ENCODE measurements at places on chromosomes 4 and X.
A peak's percentile ranks its signal among the peaks of the same experiment; 100 is the strongest.

DNA sequence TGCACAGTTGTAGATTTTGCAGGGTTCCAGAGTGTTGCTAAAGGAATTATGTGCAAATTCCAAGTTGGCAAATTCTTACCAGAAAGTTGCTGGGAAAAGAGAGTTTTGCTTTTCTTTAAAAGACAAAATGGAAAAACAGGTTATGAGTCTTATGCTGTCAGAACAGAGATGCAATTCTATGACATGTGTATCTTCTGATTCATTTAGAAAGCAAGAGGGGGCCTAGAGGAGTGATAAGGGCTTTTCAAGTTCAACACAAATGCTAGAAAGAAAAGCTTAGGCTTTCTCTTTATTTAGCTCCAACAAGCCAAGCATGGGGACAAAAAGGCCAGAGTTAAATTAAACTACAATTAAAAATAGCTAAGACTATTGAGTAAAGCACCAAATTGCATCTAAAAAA lies 72.4 kb upstream of the GATB start:
- no peak for DNase-seq

GRCh38 chr4:21209860-21210259 lies 509.6 kb downstream of the PACRGL start:
- no peak for DNase-seq

DNA sequence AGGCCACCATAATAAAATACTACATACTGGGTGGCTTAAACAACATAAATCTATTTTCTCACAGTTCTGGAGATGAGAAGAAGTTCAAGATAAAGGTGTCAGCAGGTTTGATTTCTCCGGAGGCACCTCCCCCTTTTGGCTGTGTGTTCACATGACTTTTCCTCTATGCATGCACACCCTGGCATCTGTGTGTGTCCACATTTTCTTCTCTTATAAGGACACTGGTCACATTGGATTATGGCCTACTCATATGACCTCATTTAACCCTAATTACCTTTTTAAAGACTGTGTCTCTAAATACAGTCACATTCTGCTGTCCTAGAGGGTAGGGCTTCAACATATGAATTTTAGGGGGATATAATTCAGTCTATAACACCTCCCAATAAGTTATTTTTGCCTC lies 79.8 kb downstream of the DCLK2 start:
- DNase-seq: no peak

GRCh38 chr4:2871911-2872310 lies 28.3 kb downstream of the ADD1 start:
- DNase-seq: no peak

GRCh38 chr4:189279188-189279587 lies 661.5 kb upstream of the FRG1 start:
- no peak for DNase-seq

- no peak for DNase-seq
Measured at GRCh38 chr4:119093042-119093827, 42.4 kb upstream of the MYOZ2 start.

- no peak for DNase-seq
Measured at GRCh38 chrX:25178555-25178954, 162.8 kb upstream of the ARX start.

DNA sequence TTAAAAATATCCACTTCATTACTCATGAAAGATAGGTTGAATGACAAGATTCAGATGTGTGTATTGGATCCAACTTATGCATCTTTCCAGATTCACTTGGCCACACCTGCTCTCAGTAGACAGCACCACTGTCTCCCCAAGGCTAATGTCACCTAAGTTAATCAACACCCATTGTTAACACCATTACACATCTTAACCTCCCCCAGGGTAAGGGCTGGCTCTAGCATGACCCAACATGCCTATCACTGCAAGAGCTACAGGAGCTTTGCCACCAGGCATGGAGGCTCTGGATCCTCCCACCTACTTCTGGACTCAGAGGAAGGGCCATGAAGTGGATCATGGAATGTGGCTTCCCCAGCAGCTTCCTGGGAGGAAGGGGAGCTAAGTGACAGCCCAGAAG lies 32.8 kb upstream of the LSM6 start:
- DNase-seq: no peak

DNA sequence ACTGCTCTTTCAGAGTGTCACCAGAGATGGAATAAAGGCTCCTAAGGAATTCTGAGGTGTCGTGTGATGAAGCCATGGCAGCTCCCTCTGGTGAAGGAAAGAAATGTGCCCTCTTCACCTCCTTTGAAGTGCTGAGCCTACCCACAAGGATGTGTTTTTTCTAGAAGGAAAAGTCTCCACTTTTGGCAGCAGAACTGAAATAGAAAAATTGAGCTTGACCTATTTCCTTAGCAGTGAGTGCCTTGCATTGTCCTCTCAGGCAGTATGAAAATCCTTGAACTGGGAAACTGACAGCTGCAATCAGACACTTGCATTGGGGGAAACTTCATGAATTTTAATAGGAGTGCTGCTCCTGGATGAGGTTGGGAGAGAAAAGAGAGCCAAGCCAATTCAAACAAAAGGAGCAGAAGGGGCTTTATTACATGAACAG lies 95.2 kb downstream of the DCLK2 start:
- no peak for DNase-seq

GRCh38 chr4:173139561-173139960 lies 29.1 kb upstream of the GALNT7 start:
- no peak for DNase-seq

DNA sequence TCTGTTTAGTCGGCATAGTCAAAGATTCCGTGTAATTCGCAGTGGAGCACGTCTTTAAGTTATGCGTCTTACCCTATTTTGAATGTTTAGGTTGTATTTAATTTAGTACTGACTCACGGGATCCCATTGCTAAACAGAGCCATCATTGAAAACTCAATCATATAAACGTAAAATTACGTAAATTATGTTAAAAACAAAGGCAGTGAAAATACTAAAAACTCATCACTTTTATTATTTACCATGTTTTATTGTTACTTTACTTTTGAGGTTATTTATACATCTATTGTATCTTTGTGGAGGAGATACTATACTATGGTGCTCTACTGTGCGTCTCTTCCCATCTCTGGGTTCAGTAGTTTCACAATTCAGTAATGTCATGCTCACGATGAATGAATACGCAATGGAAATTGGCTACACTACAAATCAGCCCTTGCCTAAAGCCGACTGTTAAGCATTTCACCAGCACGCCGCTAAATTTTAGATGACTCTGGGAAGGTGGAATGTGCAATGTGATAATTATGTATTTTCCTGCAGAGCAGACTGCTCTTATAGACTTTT lies 944 bp downstream of the FUNDC2 start:
- peak; percentile 23 for DNase-seq

DNA sequence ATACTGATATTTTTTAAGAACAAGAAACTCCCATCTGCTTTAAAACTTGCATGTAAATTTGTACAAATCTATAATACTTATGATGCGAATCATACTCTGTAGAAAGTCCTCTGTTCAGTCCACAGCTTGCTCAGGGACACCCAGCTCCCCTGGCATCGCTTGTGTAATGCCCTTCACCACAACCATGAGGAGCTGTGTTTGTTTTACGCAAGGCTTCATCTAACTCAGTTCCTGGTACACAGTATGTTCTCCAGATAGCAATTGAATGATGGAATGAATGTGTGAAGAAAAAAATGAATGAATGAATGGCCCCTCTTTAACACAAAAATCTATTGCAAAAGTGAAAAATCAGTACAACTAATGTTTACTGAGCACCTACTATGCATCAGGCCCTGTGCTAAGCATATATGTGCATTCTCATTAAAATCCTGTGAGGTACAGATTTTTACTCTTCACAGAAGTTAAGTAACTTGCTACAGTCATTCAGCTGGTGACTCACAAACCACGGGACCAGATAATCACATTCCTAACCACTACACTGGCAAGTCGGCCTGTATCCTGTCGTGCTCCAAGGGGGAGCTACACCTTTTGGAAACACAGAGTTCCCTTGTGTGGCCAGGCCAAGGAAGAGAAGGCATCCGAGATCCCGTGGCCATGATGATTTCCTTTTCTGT lies 58.7 kb upstream of the KDR start:
- DNase-seq: peak; percentile 87

GRCh38 chr4:159787901-159788300 lies 685.0 kb downstream of the RAPGEF2 start:
- DNase-seq: no peak

DNA sequence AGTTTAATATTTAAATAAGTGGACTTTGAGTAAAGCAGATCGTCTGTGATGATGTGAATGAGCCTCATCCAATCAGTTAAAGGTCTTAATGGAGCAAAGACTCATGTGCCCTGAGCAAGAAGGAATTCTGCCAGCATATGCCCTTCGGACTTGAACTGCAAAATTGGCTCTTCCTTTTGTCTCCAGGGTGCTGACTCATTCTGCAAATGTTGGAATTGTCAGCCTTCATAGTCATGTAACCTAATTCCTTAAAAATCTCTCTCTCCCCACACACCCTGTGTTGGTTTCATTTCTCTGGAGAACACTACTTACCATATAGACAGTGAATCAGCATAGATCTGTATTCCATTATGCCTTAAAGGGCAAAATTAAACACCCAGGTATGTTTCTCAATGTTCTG lies 609.8 kb upstream of the GALNTL6 start:
- DNase-seq: no peak

DNA sequence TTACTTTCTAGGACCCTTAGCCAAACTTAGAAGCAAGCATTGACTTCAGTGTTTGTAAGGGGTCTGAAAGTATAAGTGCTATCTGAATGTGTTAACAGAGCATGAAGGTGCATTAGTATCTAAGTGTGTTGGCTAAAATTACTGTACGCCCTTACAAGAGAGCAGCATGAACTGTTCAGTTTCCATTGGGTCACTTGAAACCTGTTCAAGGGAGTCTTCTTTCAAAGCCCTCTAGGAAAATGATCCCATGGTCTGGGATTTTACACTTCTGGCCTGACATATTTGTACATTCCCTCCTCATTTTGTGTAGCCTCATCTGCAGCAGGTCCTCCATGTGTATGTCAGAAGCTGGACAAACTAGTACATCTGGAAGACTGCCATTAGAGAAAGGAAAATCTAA lies 3.2 kb downstream of the PRDX4 start:
- DNase-seq: no peak

DNA sequence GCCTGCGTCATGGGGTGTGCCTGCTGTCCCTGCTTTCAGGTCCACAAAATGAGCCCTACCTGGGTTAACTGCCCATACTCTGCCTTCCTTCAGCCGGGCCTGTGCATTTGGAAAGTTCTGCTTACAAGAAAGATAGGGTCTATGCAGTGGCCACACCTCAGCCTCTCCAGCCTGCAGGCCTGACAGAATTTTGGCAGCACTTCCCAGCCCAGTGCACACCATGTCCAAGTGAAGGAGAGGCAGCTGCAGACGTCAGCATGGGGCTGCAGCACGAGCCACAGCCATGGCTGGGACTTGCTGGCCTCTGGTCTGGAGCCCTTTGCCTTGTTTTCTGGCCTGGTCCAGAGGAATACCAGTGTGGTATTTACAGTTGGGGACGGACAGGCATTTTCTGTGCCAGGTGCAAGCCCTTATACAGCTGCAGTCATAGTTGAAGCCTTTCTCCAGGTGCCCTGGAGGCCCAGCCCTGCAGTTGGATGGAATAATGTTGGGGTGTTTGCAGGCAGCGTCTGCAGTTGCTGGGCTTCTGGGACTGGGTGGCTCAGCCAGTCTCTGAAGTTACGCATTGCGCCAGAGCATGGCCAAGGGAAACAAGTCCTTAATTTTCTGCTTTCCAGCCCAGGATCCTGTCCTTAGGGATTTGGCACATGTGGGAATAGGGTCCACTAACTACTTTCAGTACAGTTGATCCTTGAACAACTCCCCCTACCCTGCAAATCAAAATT lies 26.2 kb downstream of the JADE1 start:
- no peak for DNase-seq

- DNase-seq: no peak
Measured at GRCh38 chr4:86613734-86614133, 19.6 kb downstream of the PTPN13 start.

DNA sequence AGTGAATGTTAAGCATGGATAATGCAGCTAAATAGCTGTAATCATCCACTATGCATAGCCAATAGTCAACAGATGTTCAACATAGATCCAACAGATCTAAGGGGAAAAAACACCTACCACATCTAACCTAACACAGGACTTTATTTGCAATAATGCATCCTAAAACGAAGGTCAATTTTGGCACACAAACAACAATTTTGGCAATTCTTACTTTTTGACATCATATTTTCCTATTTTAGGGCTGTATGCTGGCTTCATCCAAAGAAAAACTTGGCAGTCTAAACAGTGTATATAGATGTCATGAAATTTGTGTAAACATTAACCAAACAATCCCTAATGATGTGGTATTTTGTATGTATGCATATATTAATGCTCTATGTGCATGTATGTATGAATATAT lies 33.2 kb downstream of the UNC5C start:
- DNase-seq: no peak

GRCh38 chrX:69161786-69162349 lies 3.4 kb downstream of the PJA1 start:
- no peak for DNase-seq

GRCh38 chr4:2256156-2256731 lies 5.7 kb downstream of the MXD4 start:
- no peak for DNase-seq

GRCh38 chr4:166324321-166324720 lies 451.3 kb downstream of the TLL1 start:
- DNase-seq: peak; percentile 37

GRCh38 chrX:118633530-118633929 lies 93.9 kb upstream of the IL13RA1 start:
- no peak for DNase-seq

GRCh38 chr4:78560296-78560963 lies 8.9 kb downstream of the ANXA3 start:
- DNase-seq: peak; percentile 88

- DNase-seq: no peak
Measured at GRCh38 chr4:4492161-4492847, 49.5 kb downstream of the STX18 start.

DNA sequence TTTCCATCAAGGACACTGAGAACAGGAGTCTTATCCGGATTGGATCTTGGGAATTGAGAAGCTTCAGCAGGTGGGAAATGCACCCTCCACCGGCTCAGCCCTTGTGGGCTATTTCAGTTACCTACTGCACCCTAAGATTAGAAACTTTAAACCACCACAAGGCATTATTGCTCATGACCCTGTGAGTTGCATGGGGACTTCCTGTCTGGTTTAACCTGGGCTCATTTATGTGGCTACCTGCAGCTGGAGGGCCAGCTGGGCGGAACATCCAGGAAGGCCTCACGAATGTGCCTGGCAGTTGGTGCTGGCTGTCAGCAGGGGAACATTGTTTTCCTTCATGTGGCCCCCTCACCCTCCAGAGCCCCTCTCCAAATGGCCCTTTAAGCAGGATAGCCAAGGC lies 164.1 kb downstream of the DEFB131A start:
- no peak for DNase-seq

GRCh38 chrX:54865208-54865607 lies 55.4 kb upstream of the TRO start:
- DNase-seq: no peak

GRCh38 chr4:39032218-39033085 lies at the start of gene TMEM156:
Gene TMEM156 (minus strand): TSS chr4:39032409. CDS start chr4:39032313, 96 bp downstream.
- DNase-seq: no peak

- no peak for DNase-seq
Measured at GRCh38 chr4:69984030-69984443, 11.7 kb upstream of the STATH start.

- no peak for DNase-seq
Measured at GRCh38 chr4:78591404-78591803, 39.8 kb downstream of the ANXA3 start.

GRCh38 chrX:136395271-136395670 lies 92.5 kb upstream of the BRS3 start:
- DNase-seq: no peak
